Activated naive CD4-positive, alpha-beta T cell treated with anti-CD3 and anti-CD28 coated beads, Interleukin-2, amount 50 U/mL, for 72 hours (primary cell): ENCODE measurements at places on chromosomes 1 and 21. TPM values are rescaled to one million over a fixed set of nuclear protein-coding genes. Genes with fewer than 3 reads are reported as not detected.

GCLM gene
- 17.6 TPM for total RNA-seq

DPT gene
- not detected for total RNA-seq

HHIPL2 gene
- total RNA-seq, result not detected

RUNX3 gene
- total RNA-seq, result 136 TPM

TENT5C gene
- total RNA-seq, result 6.6 TPM

MYOM3 gene
- total RNA-seq, result not detected

RNF186 gene
- not detected for total RNA-seq

RIPPLY3 gene
- total RNA-seq, result 0.18 TPM

FCGR3A gene
- total RNA-seq, result 0.16 TPM

TNFSF4 gene
- total RNA-seq, result 3.0 TPM

FAM110D gene
- total RNA-seq, result not detected

KIF21B gene
- 58.1 TPM for total RNA-seq

ZNF695 gene
- 0.43 TPM for total RNA-seq

KLHDC9 gene
- total RNA-seq, result not detected

RER1 gene
- total RNA-seq, result 135 TPM

LRRC38 gene
- total RNA-seq, result not detected

ATAD3C gene
- total RNA-seq, result 1.1 TPM

RXRG gene
- not detected for total RNA-seq

S100A9 gene
- total RNA-seq, result 0.73 TPM

RPTN gene
- not detected for total RNA-seq

IL23R gene
- total RNA-seq, result 15.6 TPM

IFNLR1 gene
- total RNA-seq, result 5.0 TPM

CRTC2 gene
- total RNA-seq, result 67.6 TPM

SLAMF9 gene
- not detected for total RNA-seq

FAM43B gene
- total RNA-seq, result not detected

AMPD1 gene
- not detected for total RNA-seq

CLIC4 gene
- total RNA-seq, result 16.2 TPM

B3GALNT2 gene
- 14.9 TPM for total RNA-seq

BMP8B gene
- total RNA-seq, result 0.84 TPM

CFHR2 gene
- total RNA-seq, result not detected

KRTAP21-2 gene
- total RNA-seq, result not detected

FCRL5 gene
- total RNA-seq, result not detected

OR2L13 gene
- total RNA-seq, result not detected

CHRM3 gene
- not detected for total RNA-seq

ARHGEF2 gene
- 131 TPM for total RNA-seq

HSD3B2 gene
- not detected for total RNA-seq

DCLRE1B gene
- 15.9 TPM for total RNA-seq

TMCC2 gene
- 11.1 TPM for total RNA-seq

PSMG1 gene
- 62.1 TPM for total RNA-seq

COL6A1 gene
- 2.0 TPM for total RNA-seq

KRTAP19-3 gene
- total RNA-seq, result not detected

ADCY10 gene
- total RNA-seq, result 0.18 TPM

RPE65 gene
- total RNA-seq, result not detected

BNIPL gene
- 0.89 TPM for total RNA-seq

FAM72D gene
- 18.1 TPM for total RNA-seq

TRAF3IP3 gene
- total RNA-seq, result 158 TPM

AGT gene
- not detected for total RNA-seq

NBPF4 gene
- not detected for total RNA-seq

SHE gene
- total RNA-seq, result not detected

ZNF692 gene
- 152 TPM for total RNA-seq
